ENCODE measurements at places on chromosomes 2 and 18.

- DNase-seq: no peak
Observed at GRCh38 chr2:25274868-25275574, 66.7 kb downstream of the DNMT3A start.

DNA sequence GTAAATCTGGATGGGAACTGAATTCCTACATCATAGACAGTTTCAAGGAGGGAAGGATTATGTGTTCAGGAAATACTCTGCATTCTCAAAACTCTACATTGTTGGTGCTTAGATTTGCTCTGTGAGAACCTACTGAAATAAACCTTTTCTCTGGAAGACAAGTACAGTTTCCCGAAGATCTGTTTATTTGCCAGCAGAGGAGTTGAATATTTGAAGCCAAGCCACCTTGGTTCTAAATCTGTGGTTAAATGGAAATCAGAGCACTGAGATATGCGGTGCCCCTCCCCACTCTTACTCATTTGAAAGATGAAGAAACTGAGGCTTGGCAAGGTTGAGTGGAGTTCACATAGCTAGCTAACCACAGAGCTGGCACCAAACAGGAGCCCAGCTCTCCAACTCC, 146.3 kb upstream of the CTAGE1 start:
- no peak for DNase-seq

- no peak for DNase-seq
Observed at GRCh38 chr2:10135296-10136089, 13.0 kb downstream of the RRM2 start.

- DNase-seq: no peak
Observed at GRCh38 chr18:13258921-13259320, 40.4 kb downstream of the LDLRAD4 start.

- no peak for DNase-seq
Observed at GRCh38 chr18:63762518-63762917, 12.7 kb upstream of the SERPINB7 start.

DNA sequence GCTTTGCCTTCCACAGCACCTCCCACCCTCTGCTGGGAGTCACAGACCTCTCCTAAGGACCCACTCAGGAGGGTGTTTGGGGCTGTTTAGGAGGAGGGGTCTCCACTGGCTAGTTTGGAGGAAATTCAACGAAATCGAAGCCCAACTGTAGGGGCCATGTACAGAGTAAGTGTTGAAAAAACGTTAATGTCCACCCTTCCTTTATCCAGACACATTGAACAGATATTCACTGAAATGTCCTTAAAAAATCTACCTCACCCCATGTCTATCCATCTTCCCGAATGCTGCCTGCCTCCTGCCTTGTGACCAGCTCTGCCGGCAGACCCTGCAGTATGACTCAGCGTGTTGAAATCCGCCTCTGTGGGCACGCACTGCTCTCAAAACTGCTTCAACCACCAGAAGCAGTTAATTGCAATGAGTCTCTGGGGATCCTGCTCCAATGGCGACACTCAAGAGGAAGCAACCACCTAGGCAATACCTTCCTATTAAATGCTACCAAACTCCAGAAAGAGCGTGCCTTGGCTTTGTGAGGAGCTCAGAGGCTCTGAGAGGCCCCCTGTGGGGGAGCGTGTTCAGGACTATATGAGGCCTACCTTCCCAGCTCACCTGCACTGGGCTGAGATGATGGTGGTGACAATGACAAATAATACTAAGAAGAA, 61.4 kb upstream of the RTN4 start:
- DNase-seq: no peak

DNA sequence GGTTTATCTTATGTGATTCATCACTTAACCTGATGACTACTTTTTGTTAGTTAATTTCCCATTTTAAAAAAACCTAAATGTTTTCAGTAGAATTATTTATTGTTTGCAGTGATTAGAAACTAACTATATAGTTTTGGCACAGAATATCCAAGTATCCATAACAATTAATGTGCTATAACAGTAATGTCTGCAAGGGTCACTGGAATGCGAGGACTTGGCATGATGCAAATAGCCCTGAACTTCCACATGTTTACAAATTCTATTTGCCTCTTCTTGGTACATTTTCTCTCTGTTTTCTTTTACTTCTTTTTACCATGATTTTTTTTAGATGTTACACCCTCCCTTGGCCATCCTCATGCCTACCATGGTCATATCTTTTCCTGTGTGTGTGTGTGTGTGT, 49.3 kb upstream of the GALNT3 start:
- no peak for DNase-seq

DNA sequence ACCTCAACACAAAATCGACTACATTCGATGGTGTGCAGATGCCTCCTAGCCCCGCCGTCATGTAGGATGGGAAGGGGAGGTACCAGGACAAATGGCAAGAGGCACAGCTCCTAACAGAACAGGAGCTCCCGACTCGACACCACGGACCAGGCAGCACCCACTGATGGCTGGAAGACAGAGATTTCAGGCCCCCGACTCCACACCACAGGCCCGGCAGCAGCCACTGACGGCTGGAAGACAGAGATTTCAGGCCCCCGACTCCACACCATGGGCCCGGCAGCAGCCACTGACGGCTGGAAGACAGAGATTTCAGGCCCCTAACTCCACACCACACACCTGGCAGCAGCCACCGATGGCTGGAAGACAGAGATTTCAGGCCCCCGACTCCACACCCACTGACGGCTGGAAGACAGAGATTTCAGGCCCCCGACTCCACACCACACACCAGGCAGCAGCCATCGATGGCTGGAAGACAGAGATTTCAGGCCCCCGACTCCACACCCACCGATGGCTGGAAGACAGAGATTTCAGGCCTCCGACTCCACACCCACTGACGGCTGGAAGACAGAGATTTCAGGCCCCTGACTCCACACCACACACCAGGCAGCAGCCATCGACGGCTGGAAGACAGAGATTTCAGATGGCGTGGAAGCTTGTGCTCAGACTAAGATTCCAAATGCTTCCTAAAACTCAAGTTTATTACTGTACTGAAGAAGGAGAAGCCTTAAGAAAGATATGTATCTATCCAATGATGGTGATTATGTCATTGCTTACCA, 135.5 kb downstream of the EIPR1 start:
- no peak for DNase-seq

DNA sequence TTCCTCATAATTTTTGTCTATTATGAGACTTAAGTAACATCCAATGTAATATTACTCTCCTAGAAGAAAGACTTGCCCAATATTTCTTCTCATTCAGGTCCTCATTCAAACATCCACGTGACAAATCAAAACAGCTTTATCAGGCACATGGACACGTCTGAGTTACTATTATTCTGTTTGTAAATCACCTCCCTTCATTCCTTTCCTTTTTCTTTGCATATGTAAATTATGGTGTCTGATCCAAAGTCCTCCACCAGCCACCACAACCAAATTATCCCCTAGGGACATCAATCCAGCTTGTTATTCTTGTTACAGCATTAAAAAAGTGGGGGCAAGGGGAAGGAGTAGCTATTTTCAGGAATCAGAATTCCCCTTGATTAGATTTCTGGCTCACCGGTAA, 7.1 kb downstream of the TMEM163 start:
- DNase-seq: no peak
